CD4-positive, alpha-beta memory T cell (primary cell): ENCODE measurements at places on chromosomes 12 and 14.
A peak's percentile ranks its signal among the peaks of the same experiment; 100 is the strongest.

- no peak overlapping the region for H3K27ac ChIP-seq
- peaks cover 7% of the 10 kb centered on the region for H3K4me1 ChIP-seq
- H3K27me3 ChIP-seq, result no peaks in the 10 kb centered on the region
These were observed 416.3 kb upstream of the OR4E1 start for GRCh38 chr14:22089940-22090339.

- no peaks in the 10 kb centered on the region for H3K27me3 ChIP-seq
- no peak for DNase-seq
- H3K4me1 ChIP-seq, result no peaks in the 10 kb centered on the region
- no peak overlapping the region for H3K27ac ChIP-seq
These were observed 98.1 kb upstream of the FGD4 start for GRCh38 chr12:32301216-32301615.

GRCh38 chr12:26740991-26741390 lies 92.0 kb downstream of the ITPR2 start:
- H3K4me1 ChIP-seq, result no peaks in the 10 kb centered on the region
- no peak overlapping the region for H3K4me3 ChIP-seq
- H3K27ac ChIP-seq, result no peak overlapping the region

- H3K4me1 ChIP-seq, result no peaks in the 10 kb centered on the region
- DNase-seq, result no peak
- no peak overlapping the region for H3K4me3 ChIP-seq
These were observed 205.0 kb upstream of the KRR1 start for GRCh38 chr12:75716291-75717025.

GRCh38 chr12:12812618-12813119 lies 477 bp upstream of the DDX47 start:
- H3K27me3 ChIP-seq, result no peaks in the 10 kb centered on the region
- peak overlapping the region; percentile 95 for H3K27ac ChIP-seq
- H3K4me1 ChIP-seq, result peaks cover 60% of the 10 kb centered on the region

- no peaks in the 10 kb centered on the region for H3K27me3 ChIP-seq
- H3K27ac ChIP-seq, result peak overlapping the region; percentile 59
- H3K4me1 ChIP-seq, result peaks cover 71% of the 10 kb centered on the region
- DNase-seq, result no peak
These were observed 312.4 kb downstream of the RPAP3 start for GRCh38 chr12:47393403-47393790.

- no peak for DNase-seq
- H3K36me3 ChIP-seq, result peaks cover 12% of the 10 kb centered on the region
- no peak overlapping the region for H3K27ac ChIP-seq
- H3K27me3 ChIP-seq, result no peaks in the 10 kb centered on the region
- peaks cover 9% of the 10 kb centered on the region for H3K4me1 ChIP-seq
- H3K4me3 ChIP-seq, result no peak overlapping the region
These were observed 5.1 kb upstream of the VCPKMT start for GRCh38 chr14:50121486-50121885.

GRCh38 chr14:81946375-81946774 lies 412.7 kb upstream of the SEL1L start:
- H3K27me3 ChIP-seq, result no peaks in the 10 kb centered on the region
- no peaks in the 10 kb centered on the region for H3K4me1 ChIP-seq
- no peak overlapping the region for H3K4me3 ChIP-seq
- H3K36me3 ChIP-seq, result no peaks in the 10 kb centered on the region
- no peak for DNase-seq
- H3K27ac ChIP-seq, result no peak overlapping the region

DNA sequence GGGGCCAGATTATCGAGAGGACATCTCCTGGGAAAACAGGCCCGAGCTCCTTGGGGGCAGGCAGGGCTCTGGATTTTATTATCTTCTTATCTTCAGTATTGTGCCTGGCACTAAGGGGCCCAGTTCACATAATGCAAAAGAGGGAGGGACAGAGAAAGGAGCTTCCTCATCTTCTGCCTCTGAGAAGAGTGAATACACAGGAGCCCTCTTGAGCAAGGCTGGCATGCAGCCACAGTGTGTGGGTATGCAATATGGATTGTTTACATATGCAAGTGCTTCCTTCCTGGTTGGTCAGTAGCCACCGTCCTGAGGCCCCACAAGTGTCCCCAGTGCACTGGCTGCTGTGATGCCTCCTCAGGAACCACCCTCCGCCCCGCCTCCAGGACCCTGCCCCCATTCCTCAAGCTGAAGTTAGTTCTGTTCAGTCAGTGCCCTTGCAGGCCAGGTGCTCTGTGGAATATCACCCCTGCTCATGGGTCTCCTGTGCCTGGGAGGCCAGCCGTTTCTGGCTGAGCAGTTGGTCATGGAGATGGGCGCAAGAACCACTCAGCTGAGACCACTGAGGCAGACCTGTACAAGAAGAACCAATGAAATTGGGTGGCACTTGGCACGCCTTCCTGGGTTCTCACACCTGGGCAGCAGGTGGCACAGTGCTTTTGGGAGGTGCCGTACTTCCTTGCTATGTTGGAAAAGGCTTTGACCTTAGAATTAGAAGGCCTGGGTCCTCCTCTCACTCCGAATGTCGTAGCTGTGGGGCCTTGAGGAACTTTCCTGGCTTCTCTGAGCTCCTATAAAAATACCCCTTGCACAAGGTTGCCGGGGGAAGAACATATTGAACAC lies 35.1 kb upstream of the ACTN1 start:
- H3K4me3 ChIP-seq, result no peak overlapping the region
- no peak overlapping the region for H3K27ac ChIP-seq
- no peak for DNase-seq
- H3K4me1 ChIP-seq, result no peaks in the 10 kb centered on the region
- H3K27me3 ChIP-seq, result no peaks in the 10 kb centered on the region

GRCh38 chr14:59918824-59919569 lies 947 bp upstream of the LRRC9 start:
- peaks cover 16% of the 10 kb centered on the region for H3K27me3 ChIP-seq
- H3K36me3 ChIP-seq, result no peaks in the 10 kb centered on the region
- peak; percentile 26 for DNase-seq

DNA sequence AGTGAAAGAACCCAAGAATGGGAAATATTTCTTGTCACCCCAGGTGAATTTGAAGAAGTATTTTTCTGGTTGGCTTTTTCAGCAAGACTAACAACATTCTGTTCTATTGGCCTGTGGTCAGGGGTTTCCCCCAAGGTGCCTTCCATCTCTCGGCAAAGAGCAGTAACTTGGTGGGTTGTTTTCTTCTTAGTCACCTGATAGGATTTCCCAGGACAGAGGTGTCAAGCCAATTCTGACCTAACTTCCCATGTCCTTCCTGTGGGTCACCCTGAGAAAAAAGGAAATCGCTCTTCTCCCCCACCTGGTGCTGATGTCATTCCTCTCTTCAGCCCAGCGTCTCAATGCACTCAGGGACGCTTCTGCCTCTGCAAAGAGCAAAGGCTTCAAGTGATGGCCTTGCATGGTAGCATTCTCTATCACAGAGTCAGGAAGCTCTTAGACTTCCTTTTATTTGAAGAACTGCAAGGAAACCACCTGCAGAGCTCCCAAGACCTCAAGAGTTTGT lies 16.1 kb upstream of the IFNG start:
- peaks cover 49% of the 10 kb centered on the region for H3K4me1 ChIP-seq
- H3K4me3 ChIP-seq, result peak overlapping the region; percentile 27
- H3K36me3 ChIP-seq, result no peaks in the 10 kb centered on the region
- DNase-seq, result peak; percentile 86

- H3K27me3 ChIP-seq, result no peaks in the 10 kb centered on the region
- no peak for DNase-seq
- no peaks in the 10 kb centered on the region for H3K4me1 ChIP-seq
- no peaks in the 10 kb centered on the region for H3K36me3 ChIP-seq
These were observed 17.2 kb downstream of the EML5 start for GRCh38 chr14:88775532-88775931.

DNA sequence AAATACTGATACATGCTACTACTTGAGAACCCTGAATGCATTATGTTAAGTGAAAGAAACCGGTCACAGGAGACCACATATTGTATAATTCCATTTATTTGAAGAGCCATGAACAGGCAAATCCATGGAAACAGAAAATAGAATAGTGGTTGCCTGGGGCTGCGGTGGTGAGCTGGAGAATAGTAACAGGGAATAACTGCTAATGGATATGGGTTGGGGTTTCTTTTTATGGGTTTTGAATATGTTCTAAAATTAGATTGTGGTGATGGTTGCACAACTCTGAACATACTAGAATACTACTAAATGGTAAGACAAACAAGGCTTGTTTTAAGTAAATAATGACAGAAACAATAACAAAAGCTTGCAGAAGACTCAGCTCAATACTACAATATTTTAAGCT lies 293.0 kb downstream of the BTG1 start:
- H3K27me3 ChIP-seq, result no peaks in the 10 kb centered on the region
- DNase-seq, result no peak
- no peak overlapping the region for H3K27ac ChIP-seq
- H3K36me3 ChIP-seq, result no peaks in the 10 kb centered on the region

DNA sequence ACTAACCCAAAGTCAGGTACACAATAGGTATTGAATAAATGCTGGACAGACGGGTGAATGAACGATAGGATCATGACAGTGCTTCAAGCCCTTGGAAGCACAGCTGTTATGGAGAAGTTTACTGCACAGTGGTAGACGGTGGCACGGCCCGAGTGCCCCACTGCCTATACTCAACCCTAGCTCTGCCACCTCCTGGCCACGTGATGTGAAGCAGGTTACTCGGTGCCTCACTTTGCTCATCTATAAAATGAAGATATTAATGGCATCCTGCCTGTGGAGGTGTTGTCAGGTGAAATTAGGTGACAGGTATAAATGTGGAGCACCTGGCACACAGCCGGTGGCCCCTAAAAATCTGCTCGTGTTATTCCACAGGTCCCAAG lies 5.8 kb downstream of the ASB2 start:
- H3K4me1 ChIP-seq, result peaks cover 56% of the 10 kb centered on the region
- no peaks in the 10 kb centered on the region for H3K36me3 ChIP-seq
- H3K27ac ChIP-seq, result peak overlapping the region; percentile 41
- no peaks in the 10 kb centered on the region for H3K27me3 ChIP-seq

DNA sequence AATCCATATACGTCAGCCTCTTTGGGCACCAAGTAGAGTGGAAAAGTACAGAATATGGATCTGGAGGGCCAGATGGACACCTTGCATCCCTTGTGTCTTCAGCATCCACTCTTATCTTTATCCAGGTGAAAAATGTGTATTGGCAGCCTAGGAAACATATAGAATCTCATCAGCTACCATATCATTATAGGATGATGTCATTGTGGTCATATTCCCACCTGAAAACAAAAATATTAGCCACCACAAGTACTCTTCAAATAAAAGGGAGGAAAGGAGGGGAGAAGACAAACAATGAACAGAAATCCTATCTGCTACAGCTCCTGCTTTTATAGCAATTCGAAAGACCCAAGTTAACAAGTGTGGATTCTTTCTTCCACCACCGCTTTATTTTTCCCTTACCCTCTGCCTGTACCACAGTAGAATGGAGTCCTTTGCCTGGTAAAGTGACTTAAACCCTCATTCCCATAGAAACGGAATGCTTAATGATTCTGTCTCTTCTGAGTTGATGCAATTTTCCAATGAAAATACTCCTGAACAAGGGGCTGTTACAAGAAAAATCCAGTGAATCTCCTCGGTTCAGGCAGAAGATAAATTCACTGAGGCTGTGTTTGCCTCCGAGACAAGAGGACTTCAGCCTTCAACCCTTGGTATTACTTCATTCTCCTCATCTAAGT lies 13.8 kb upstream of the IL26 start:
- H3K27me3 ChIP-seq, result no peaks in the 10 kb centered on the region
- H3K36me3 ChIP-seq, result no peaks in the 10 kb centered on the region
- DNase-seq, result no peak
- no peak overlapping the region for H3K27ac ChIP-seq
- H3K4me3 ChIP-seq, result no peak overlapping the region

DNA sequence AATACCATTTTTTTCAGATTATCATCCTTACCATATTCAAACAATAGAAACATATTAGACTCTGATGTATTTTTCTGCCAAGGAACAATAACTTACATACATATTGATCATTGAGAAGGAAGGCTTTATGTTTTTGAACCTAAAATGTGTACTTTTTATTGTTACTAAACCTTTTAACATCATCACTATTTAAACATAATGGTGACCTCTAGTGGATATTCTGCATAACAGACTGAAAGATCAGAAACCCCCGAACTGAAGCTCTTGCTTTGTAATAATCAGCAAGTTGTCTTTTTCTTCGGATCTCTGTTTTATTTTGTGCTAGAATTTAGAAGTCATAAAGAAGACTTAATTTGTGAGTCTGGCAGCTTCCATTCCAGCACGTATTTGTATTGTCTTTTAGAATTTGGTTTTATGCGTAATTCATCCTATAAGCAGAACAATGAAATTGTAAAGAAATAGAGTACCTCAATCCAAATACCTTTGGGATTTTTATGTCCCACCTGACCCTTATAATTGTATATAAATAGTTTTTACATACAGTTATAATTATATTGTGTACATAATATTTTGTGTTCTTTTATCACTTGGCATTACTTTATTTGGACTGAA lies 125.9 kb upstream of the ATF1 start:
- no peak overlapping the region for H3K4me3 ChIP-seq
- H3K4me1 ChIP-seq, result peaks cover 8% of the 10 kb centered on the region
- H3K36me3 ChIP-seq, result no peaks in the 10 kb centered on the region
- DNase-seq, result no peak
- no peak overlapping the region for H3K27ac ChIP-seq
- no peaks in the 10 kb centered on the region for H3K27me3 ChIP-seq

- H3K4me1 ChIP-seq, result peaks cover 24% of the 10 kb centered on the region
- peak; percentile 68 for DNase-seq
These were observed 92.0 kb downstream of the SCARB1 start for GRCh38 chr12:124771462-124772288.

DNA sequence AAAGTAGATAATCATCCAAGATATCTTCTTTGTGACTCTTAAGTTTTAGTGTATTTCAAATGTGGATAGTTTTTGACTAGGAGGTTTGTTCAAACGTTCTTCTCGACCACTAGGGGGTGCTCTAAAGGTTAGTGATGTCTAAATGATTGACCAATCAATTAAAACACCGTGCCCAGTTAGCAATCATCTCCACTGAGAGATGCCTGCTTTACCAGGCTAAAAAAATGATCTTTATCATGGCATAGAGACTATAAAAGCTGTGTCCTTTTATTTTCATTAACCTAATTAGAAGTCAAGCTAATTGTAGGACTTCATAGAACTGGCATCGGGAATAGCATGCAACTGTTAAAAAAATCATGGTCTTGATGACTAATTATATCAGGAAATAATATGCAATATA lies 153.9 kb downstream of the PRKCH start:
- H3K27ac ChIP-seq, result peak overlapping the region; percentile 87
- H3K4me1 ChIP-seq, result peaks cover 98% of the 10 kb centered on the region
- peaks cover 8% of the 10 kb centered on the region for H3K36me3 ChIP-seq
- no peaks in the 10 kb centered on the region for H3K27me3 ChIP-seq
- H3K4me3 ChIP-seq, result no peak overlapping the region

GRCh38 chr14:84340938-84341337 lies 1189.0 kb upstream of the FLRT2 start:
- H3K4me3 ChIP-seq, result no peak overlapping the region
- H3K4me1 ChIP-seq, result no peaks in the 10 kb centered on the region
- no peaks in the 10 kb centered on the region for H3K36me3 ChIP-seq
- DNase-seq, result no peak
- no peaks in the 10 kb centered on the region for H3K27me3 ChIP-seq
- H3K27ac ChIP-seq, result no peak overlapping the region

DNA sequence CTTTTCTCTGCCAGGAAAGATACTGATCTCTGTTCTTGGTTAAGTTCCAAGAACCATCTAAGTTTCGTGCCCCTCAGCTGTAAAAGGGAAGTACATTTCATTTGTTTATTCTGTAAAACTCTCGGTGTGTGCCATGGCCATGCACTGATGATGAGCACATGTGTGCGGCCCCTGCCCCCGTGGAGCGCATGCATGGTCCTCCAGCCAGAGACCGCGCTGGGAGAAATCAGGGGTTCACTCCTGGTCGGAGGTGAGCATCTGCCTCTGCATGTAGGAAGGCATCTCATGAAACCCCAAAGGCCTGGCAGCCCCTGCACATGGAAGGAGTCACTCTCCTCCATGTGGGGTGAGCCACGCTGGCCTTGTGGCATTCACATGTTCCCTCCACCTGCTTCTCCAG lies 102.5 kb upstream of the RTL1 start:
- no peak for DNase-seq
- H3K4me3 ChIP-seq, result no peak overlapping the region
- no peak overlapping the region for H3K27ac ChIP-seq
- H3K4me1 ChIP-seq, result no peaks in the 10 kb centered on the region
- H3K27me3 ChIP-seq, result no peaks in the 10 kb centered on the region
